ENCODE measurements at places on chromosomes 6 and 20. TPM values are rescaled to one million over a fixed set of nuclear protein-coding genes. Genes with fewer than 3 reads are reported as not detected.

DNA sequence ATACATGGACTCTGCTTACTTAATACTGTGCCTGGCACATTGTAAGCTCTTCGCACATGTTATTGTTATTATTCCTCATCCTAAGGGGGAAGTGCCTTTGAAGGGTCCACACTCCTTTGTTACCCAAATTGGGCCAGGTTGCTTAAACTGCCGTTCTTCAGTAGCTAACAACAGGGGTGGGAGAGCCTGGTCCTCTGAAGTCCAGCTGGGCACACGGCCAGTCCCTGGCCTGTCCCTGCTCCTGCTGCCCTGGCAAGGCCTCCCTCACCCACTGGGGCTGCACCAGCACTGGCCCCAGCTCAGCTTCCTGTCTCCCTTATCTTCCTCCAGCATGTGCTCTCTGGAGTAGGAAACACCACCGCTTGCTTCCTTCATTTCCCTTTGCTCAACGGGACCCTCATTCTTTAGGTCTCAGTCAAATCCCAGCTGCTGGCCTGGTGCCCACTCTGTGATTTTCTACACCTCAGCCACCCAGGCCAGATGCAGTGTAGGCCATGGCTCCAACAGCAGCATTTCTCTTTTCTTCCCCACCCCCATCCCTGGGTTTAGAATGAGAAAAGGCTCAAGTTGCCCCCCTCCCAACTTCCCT lies 5.5 kb upstream of the PROCR start:
- DNase-seq, result no peak

Gene GUCA1A
- total RNA-seq, result not detected

Gene SIGLEC1
- 10.2 TPM for total RNA-seq

Gene ARFGEF3
- 2.6 TPM for total RNA-seq

DNA sequence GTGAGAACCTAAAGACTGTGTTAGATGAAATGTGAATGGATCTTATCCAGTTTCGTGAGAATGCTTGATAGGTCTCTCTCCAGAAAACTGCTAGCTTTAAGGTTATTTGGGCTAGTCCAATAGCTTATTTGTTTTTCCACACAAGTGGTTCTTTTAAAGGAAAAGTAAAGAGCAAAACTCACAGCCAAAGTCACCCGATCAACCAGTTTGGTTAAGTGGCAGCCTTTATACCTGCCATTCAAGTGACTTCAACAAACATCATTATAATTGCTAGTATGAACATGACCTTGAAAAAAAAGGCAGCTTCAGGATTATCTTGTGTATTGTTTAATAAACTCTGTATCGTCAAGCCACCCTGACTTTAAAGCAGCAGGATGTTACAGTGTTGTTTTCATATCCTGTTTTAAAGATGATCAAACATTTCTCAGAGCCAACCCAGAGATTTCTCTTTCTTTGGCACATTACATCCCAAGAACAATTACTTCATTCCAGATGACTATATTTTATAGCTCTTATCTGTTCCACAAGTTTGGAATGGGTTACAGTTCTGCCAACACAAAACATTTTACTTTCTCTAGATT lies 253.4 kb downstream of the EPHA7 start:
- DNase-seq, result no peak

Gene RAET1L
- total RNA-seq, result not detected

DNA sequence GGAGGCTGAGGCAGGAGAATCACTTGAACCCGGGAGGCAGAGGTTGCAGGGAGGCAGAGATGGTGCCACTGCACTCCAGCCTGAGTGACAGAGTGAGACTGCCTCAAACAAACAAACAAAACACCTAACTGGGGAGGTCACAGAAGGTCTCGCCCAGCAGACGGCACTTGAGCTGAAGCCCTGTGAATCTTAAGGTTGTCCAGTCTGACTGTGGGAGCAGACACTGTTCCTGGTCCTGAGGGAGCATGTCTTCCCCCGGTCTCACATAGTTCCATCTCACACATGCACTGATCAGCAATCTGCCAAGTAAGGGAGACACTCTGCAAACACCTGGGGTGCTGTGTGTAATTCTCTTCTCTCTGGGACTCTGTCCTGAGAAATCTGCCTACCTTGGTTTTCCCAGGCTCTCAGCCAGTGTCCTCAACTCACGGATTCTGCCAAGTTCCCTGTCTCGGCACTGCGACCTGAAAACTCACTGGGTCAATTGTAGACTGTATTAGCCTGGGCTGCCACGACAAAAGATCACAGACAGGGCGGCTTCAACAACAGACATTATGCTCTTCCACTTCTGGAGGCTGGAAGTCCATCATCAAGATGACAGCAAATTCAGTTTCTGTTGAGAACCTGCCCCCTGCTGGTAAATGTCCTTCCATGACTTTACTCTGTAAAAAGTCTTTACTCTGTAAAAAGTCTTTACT lies 94.3 kb downstream of the JPH2 start:
- peak; percentile 32 for DNase-seq
